ENCODE measurements at places on chromosomes 2 and 18.

DNA sequence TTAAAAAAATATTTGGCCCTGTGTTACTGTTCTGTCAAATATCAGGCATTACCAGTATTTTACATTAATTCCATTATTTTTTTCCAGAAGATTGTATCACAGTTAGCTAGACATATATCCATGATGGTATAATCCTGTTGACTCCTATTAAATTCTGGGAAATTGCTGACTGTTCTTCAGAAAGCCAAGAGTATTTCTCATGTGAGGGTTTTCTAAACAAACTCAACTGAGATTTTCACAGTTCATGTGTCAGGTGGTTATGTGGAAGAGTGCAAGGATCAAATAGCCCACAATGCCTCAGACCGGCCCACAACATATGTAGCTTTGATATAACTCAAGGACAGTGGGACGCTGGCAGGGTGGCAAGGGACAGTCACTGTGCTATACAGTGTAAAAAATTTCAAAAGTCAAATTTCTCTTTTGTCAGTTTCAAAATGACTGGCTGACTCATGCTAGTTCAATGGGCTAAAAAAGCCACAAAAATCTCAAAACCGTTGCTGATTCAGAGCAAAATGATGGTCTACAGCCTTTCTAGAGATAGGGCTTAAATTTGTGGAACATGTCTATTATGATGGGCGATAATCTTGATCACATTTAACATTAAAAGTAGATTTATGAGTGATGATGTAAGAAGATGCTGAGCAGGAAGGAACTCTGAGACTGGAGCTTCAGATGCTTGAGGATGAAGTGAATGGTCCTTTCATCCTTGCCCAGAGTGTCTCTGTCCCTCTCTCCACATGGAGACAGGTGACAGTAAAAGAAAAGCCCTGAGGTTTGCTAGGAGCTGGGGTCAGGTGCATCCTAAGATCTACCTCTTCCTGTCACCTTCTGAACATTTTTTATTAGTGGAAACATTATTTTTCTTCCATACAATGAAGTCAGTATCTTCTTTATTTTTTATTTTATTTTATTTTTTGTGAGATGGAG is 175.8 kb upstream of the PIEZO2 start:
- DNase-seq = peak; percentile 62

DNA sequence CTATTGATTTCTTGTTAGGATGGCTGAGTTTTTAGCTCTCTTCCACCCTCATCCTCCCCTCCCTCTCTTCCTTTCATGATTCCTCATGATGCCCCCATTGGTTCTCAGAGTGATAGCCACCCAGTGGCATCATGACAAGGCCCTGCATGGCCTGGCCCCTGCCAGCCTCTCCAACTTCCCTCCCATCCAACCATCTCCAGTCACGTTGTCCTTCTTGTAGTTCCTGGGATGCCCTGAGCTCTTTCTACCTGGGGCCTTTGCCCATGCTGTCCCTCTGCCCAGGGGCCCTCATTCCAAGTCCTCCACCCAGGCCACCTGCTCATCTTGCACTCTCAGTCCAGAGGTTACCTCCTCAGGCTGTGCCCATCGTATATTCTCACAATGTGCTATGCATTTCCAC is 247.5 kb downstream of the TFCP2L1 start:
- DNase-seq = no peak

GRCh38 chr2:160028431-160029269 is 33.8 kb downstream of the PLA2R1 start:
- no peak for DNase-seq

DNA sequence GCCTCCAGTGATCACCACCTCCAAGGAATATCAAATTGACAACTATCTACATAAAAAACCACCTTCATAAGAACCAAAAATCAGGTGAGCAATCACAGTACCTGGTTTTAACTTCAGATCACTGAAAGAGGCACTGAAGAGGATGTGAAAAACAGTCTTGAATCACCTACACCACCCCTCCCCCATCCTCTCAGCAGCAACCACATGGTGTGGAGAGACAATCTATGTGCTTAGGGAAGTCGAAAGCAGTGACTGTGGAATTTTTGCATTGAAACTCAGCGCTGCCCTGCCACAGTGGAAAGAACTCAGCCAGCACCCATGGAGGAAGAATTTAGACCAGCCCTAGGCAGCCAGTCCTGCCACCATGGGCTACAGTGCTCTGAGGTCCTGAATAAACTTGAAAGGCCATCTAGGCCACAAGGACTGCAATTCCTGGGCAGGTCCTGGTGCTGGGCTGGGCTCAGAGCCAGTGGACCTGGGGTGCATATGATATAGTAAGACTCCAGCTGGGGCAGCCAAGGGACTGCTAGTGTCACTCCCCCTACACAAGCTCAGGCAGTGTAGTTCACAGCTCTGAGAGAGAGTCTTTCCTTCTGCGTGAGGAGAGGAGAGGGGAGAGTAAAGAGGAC is 75.6 kb downstream of the ATL2 start:
- no peak for DNase-seq

DNA sequence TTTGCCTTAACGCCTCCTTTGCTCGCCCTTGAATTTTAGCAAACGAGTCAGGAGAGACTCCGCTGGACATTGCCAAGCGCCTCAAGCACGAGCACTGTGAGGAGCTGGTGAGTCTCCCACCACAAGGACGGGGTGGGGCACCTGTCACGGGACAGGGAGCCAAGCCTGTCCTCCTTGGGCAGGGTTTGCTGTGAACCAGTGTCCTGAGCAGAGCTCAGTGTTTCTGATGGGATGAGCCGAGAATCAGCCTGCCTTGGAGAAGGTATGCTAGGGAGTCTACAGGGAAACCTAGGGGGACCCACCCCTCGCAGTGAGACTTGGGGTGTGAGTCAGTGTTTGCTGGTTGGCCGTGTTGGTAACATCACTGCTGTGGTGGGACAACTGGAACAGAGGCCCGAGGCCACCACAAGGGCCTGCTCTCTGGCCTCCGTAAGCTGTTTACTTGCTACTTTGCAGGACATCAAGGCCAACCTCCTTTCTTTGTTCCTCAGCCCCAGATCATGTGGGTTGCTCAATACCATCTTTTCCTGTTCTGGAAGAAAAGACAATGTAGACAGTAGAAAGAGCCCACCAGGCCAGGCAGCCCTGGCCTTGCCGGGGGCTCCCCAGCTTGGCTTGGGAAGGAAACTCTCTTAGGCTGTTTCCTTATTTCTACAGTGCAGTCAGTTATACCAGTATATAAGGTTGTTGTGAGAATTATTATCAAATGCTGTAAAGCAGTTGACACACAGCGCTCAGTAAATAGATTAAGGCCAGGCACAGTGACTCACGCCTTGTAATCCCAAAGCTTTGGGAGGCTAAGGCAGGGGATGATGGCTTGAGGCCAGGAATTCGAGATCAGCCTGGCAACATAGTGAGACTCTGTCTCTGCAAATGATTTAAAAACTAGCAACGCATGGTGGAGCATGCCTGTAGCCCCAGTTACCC is 42.4 kb downstream of the ITGB1BP1 start:
- DNase-seq = no peak

- DNase-seq = no peak
Observed at GRCh38 chr18:75334869-75335268, 92.6 kb downstream of the SMIM21 start.
